ENCODE measurements at places on chromosomes 1 and 21.

- DNase-seq = no peak
Measured at GRCh38 chr1:69511426-69512192, 56.1 kb upstream of the LRRC7 start.

DNA sequence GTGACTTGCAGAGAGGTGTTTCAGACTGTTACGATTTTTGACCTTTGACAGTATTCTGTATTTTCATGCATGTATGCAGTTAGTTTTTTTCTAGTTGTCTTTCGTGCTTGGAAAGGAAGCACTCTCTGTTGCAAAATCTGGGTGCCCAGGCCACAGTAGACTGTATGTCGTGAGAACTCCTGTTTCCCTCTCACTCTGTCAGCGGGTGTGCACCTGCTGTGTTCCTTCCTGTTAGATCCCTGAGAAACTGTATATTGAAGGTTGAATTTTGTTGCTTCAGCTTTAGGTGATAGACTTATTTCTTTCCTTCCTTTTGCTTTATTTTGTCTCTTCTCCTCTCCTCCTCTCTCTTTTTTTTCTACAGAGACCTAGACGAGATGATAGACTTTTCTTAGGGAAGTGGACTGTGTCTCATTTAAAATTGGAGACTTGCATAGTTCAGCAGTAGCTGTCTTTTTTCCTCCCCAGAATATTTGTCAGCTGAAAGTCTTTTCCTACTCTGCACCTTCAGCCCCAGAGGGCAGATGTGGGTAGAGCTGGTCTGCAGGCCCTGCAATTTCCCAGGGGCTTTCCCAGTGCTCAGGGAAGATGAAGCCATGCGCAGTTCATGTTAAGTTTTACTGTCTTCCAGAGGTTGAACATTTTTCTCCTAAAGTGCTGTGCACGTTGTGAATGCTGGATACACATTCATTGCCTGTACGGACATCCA lies 1.4 kb downstream of the TRAPPC10 start:
- no peak for DNase-seq

DNA sequence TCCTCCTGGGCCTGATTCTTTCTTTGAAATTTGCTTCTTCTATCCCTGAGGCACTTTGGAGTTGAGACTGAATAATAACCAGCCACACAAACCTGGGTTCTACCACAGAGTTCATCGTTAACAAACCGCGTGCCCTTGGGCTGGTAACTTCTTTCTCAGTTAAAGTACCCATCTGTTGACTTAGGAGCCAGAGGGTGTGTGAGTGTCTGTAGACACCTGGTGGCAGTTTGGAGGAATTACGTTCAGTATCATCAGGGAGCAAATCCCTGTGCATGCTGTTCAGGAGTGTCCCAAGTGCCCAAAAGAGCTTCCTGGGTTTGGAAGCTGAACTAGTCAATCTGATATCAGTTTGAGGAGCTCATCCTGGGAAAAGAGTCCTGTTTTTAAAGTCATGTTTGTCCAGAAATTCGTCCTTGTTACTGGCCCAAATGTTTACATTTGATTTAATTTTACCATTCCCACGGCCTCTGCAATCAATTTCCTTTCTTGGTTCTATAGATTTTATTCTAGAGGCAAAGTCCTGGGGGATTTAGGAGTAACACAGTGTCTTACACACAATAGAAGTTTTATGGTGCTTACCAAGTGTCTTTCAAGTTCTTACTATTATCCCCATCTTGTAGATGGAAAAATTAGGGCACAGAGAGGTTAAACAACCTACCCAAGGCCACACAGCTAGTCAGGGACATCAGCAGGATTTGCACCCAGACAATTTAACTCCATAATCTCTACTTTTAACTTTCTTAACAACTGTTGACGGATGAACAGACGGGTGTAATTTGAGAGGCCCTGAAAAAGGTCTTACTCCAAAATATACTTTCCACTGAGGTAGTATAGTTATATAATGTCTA lies 26.7 kb upstream of the RPTN start:
- DNase-seq = no peak

DNA sequence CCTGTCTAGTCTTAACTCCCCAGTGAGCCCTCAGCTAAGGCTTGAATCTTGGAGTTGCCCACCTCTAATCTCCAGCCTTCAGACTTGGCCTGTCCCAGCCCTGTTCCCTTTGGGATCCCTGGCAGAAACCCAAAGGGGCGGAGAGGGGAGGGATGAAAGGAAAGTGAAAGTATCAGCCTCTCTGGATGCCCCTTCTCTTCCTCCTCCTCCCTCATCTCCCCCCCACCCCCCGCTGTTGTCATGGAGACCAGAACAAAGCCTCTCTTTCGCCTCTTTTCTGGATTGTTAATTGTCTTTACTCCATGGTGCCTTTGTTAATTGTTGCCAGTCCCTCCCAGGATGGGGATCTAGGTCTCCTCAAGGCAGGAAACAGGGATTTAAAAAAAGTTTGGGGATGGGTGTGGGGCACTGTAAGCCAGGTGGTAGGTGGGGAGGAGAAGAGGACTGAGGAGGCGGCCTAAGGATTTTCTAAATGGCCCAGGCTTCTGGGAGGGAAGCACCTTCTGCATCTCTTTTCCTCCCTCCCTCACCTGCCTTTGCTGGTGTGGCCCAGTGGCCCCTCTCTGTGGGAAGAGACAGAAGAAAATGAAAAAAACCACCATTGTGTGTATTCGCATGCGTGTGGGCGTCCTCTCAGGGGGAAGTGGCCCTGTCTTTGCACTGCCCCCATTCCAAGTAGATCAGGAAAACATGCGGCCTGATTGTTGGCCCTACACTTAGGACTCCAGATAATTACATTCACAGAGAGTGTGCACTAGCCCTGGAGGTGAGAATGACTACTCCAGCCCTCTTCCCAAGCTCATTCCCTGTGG lies 7.5 kb upstream of the SOX13 start:
- DNase-seq = no peak

DNA sequence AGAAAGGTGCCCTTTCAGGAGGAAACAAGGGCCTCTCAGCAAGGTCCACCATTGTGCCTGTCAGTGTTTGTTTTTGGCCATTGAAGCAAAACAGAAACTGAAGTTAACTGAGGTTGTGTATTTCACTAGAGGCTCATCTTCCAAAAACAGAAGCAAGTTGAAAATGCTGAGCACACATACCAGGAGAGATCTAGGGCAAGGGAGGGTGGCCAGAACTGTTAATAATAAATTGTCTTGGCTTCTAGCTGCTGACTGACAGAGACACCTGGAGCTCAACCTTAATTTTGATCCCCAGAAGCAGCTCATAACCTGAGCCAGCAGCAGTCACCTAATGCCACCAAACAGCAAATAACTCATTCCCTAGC lies 5.2 kb downstream of the AGMAT start:
- no peak for DNase-seq

Measured in cardiac septum (tissue), 1 donor.